ENCODE measurements at places on chromosomes 6 and 20.

- DNase-seq: no peak
Measured at GRCh38 chr6:150886155-150886554, 20.7 kb downstream of the MTHFD1L start.

DNA sequence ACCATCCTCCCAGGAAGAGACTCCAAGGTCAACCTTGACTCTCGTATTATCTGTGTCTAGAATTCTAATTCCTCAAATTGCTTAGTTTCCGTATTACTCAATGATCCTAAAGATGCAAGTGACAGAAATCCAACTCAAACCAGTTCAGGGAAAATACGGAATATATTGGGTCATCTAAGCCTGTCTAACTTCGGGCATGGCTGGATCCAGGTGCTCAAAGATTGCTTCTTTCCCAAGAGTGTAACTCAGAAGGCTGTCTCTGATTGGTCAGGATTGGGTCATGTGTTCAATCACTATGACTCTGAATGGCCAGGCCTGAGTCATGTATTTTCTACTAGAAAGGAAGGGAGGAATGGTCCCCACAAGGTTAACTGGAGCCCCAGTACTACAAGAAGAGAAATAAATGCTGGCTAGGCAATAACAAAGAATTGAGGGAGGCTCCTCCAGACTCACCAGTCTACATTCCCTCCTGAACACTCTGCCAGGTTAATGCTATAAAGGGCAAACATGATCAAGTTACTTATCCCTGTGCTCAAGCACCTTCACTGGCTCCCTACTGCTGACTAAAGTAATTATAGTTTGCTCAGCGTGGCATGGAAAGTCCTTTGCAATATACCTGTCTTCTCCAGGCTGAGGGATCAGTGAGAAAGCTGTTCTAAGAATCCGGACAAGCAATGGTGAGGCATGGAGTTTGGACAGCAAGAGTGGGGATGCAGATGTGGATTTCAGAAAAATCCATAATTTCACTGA lies 15.4 kb upstream of the PREX1 start:
- no peak for DNase-seq

DNA sequence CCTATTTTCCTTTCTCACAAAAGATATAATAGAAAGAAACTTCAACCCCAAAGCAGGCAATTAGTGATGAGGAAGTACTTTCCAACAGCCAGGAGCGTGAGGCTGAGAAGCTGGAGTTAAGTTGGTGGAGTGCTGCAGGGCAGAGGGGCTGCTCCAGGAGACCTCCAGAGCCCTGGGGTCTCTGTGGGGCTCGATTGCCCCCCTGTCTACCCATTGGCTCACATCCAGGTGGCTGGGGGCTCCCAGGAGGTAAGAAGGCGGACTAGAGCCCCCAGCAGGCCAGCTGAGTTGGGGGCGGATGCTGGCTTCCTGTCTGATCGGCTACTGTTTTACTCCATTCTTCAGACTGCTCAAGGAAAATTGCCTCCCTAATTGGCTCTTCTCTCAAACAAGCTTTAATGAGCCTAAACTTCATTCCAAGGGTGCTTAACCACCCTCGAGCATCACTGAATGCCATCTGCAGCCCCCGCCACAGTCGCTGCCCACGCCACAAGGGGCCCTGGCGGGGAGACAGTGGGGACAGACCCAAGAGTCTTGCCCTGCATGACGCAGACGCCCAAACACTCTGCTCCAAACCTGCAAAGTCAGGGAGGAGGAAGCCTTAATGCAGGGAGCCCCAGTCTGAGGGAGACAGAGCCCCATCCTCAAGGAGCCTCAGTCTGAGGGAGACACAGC lies 78.6 kb downstream of the MDGA1 start:
- no peak for DNase-seq

GRCh38 chr20:22052025-22052650 lies 346.7 kb downstream of the PAX1 start:
- DNase-seq: no peak

GRCh38 chr20:39660965-39661364 lies 698.8 kb downstream of the DHX35 start:
- DNase-seq: no peak

- no peak for DNase-seq
Measured at GRCh38 chr20:1890469-1891262, 4.5 kb upstream of the SIRPA start.

- no peak for DNase-seq
Measured at GRCh38 chr6:86042214-86042613, 399.5 kb upstream of the SYNCRIP start.
